ENCODE measurements at places on chromosomes 7 and 10. TPM values are rescaled to one million over a fixed set of nuclear protein-coding genes. Genes with fewer than 3 reads are reported as not detected.

Gene PGAM2
- 0.16 TPM for polyA plus RNA-seq

Gene FZD8
- polyA plus RNA-seq = 0.31 TPM

GRCh38 chr10:62745581-62745980, 58.9 kb upstream of the ADO start:
- no peak for DNase-seq

- DNase-seq = no peak
Observed at GRCh38 chr7:158815083-158815799, 14.1 kb downstream of the ESYT2 start.

DNA sequence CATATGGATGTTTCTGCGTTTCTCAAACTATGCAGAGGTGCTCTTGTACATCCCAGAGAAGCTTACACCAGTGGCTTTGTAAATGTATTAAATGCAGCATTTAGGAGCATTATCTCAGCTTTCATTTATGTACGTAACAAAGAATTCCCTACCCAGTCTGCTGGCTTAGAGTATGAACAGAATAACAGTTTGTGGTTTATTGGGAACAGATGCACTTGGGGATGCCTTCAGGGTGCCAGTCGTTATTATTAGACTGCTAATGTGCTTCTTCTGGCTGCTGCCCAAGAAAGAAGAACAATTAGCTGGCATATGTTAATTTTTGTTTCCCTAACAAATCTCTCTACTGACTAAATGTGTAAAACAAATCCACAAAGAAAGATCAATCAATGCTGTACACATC, 241.9 kb downstream of the FOXP2 start:
- DNase-seq = no peak

- no peak for DNase-seq
Observed at GRCh38 chr7:3955751-3956696, 655.0 kb downstream of the SDK1 start.

- no peak for DNase-seq
Observed at GRCh38 chr7:69318794-69319193, 279.5 kb upstream of the AUTS2 start.

GRCh38 chr7:121474301-121474673, 78.2 kb upstream of the FAM3C start:
- no peak for DNase-seq

Gene MOGAT3
- not detected for polyA plus RNA-seq

Gene VWDE
- not detected for polyA plus RNA-seq

- DNase-seq = no peak
Observed at GRCh38 chr10:14674376-14675050, 100.2 kb downstream of the FAM107B start.

DNA sequence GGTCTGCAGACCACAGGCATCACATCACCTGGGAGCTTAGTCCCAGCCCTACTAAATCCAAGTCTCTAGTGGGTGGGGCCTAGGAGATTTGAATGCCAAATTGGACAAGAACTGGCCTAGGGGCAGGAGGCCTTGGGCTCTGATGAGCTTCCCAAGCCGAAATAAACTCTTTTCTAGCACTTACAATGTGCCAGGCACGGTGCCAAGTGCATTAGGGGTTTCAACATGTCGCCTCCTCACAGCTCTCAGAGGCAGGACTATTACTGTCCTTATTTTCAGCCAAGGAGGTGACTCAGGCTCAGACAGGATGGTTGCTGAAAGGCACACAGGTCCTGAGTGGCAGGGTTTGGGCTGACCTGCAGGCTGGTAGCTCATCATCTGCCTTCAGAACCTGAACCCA, 9.2 kb upstream of the CPA1 start:
- DNase-seq = no peak

DNA sequence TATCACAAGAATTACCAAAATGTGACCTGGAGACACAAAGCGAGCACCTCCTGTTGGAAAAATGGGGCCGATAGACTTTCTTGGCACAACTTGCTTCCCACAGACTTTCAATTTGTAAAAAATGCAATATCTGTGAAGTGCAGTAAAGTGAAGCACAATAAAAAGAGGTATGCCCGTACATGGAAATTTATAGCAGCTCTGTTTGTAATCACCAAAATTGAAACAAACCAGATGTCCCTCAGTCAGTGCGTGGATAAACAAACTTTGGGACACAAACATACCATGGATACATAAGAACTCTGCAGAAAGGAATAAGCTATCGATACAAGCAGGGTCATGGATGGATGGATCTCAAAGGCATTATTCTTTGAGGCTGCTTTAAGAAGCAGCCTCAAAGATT, 33.6 kb downstream of the ARID5B start:
- DNase-seq = no peak

Gene AKR1D1
- polyA plus RNA-seq = not detected

Gene TMEM273
- polyA plus RNA-seq = not detected

GRCh38 chr10:86863484-86863842, 94.0 kb downstream of the MMRN2 start:
- no peak for DNase-seq

Gene CALML3
- polyA plus RNA-seq = not detected

Gene ZNF365
- 3.7 TPM for polyA plus RNA-seq

GRCh38 chr7:139571190-139571589, 47.7 kb downstream of the CLEC2L start:
- no peak for DNase-seq

Gene TAS2R3
- 0.29 TPM for polyA plus RNA-seq

Data from BJ (cell line).